Activated T-cell treated with anti-CD3 and anti-CD28 coated beads, Interleukin-2, amount 50 U/mL, for 4 hours (primary cell): ENCODE measurements at places on chromosomes 4 and X. TPM values are rescaled to one million over a fixed set of nuclear protein-coding genes. Genes with fewer than 3 reads are reported as not detected.

The XPNPEP2 gene
- 0.13 TPM for total RNA-seq

The RASGEF1B gene
- 24.5 TPM for total RNA-seq

The USP51 gene
- total RNA-seq: 0.76 TPM

The ARX gene
- total RNA-seq: not detected

The UGT2A1 gene
- not detected for total RNA-seq

The TMEM154 gene
- total RNA-seq: 6.0 TPM

The IL21 gene
- 35.0 TPM for total RNA-seq

The CT47C1 gene
- not detected for total RNA-seq

The FAM9C gene
- total RNA-seq: not detected

The ELF4 gene
- 26.5 TPM for total RNA-seq

The CTAG2 gene
- not detected for total RNA-seq

The PPP4R3C gene
- not detected for total RNA-seq

The SLITRK4 gene
- not detected for total RNA-seq

The MID1 gene
- 0.24 TPM for total RNA-seq

The TMPRSS11D gene
- total RNA-seq: not detected

DNA sequence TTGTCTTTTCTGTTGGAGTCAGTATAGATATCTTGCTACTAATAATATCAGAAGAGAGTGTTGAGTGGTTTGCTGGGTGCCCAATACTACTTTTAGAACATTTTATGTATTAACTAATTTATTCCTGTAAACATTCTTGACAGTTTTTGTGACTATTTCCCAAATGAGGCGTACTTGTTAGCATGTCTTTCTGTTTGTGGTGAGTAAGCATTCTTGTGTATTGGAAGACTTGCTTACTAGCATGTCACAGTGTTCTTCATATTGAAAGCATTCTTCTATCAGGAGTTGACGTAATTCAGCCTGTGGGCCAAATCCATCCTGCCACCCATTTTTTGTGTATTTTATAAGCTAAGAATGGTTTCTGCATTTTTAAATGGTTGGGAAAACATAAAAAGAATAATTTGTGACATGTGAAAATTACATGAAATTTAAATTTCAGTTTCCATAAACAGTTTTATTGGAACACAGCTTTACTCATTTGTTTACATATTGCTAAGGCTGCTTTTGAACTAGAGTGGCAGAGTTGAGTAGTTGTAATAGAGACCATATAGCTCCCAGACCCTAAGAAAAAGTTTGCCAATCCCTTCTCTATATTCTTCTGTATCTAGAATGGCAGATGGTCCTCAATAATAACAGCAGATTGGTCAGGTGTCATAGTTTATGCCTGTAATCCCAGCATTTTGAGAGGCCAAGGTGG lies 20.4 kb downstream of the REPS2 start:
- DNase-seq: no peak

DNA sequence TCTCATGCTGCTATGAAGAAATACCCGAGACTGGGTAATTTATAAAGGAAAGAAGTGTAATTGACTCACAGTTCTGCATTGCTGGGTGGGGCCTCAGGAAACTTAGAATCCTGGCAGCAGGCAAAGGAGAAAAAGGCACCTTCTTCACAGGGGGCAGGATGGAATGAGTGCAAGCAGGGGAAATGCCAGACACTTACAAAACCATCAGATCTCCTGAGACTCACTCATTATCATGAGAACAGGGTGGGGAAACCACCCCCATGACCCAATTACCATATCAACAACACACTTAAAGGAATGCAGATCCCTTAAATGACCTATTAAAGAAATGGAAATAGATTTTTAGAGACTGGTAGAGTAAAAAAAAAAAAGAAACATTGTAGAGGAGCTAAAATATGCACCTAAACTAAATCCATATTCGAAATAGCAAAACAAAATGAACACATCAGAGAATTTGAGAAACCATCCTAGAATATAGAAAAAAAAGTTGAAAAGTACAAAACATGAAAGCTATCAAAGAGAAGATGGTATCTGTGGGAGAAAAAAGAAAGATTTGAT lies 104.3 kb upstream of the UGT8 start:
- no peak for DNase-seq

DNA sequence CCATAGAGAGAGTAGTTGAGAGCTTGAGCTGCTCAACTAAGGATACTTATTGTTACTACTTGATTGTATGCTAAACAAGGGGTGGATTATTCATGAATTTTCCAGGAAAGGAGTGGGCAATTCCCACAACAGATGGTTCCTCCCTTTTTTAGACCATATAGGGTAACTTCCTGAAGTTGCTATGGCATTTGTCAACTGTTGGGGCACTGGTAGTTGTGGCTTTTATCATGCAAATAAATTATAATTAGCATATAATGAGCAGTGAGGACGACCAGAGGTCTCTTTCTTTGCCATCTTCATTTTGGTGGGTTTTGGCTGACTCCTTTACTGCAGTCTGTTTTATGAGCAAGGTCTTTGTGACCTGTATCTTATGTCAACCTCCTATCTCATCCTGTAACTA lies 1403.5 kb upstream of the PABPC4L start:
- DNase-seq: no peak

GRCh38 chr4:76363556-76364290 lies 57.2 kb downstream of the STBD1 start:
- DNase-seq: no peak

- DNase-seq: peak; percentile 50
These were observed at the start of gene ITM2A for GRCh38 chrX:79366873-79367749. TSS of gene ITM2A (minus strand) at chrX:79367334. CDS start at chrX:79367215, 119 bp downstream.

GRCh38 chrX:24902806-24903205 lies 113.0 kb downstream of the ARX start:
- DNase-seq: no peak

GRCh38 chrX:39652336-39652735 lies 445.4 kb downstream of the BCOR start:
- no peak for DNase-seq

DNA sequence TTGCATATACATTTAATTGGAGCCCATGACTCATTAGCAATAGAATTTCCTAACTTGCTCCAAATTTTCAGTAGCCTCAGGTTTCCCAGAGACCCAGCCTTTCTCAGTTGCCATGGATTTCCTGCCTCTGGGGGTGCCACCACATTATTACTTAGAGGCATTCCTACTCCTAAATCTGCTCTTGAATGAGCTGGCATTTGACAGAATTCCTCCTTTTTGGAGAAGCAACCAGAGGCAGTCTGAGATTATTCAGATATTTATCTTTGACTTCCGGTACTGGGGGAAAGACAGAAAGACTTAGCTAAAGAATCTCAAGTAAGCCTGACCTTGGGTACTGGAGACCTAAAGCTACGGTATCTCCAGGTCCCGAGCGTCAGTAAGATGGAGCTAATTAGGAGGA lies 76.3 kb downstream of the DCHS2 start:
- DNase-seq: no peak

DNA sequence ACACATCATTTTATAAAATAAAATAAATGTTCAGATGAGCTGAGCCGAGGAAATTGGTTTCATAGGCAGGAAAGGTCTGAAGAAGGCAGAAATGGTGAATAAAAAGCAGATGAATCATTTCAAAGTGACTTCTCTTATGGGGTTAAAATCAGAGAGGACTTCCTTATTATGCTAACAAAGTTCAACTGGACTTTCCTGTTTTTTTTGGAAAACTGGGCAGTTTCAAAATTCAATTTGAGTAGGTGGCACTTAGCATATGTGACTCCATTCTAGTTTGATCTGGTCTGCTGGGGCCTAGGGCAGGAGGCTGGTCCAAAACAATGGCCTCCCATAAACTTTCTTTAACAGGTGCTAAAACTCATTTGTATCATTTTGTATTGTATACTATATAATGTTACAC lies 1794.9 kb upstream of the TENM3 start:
- DNase-seq: no peak

GRCh38 chr4:93791570-93792195 lies 36.9 kb upstream of the ATOH1 start:
- no peak for DNase-seq

DNA sequence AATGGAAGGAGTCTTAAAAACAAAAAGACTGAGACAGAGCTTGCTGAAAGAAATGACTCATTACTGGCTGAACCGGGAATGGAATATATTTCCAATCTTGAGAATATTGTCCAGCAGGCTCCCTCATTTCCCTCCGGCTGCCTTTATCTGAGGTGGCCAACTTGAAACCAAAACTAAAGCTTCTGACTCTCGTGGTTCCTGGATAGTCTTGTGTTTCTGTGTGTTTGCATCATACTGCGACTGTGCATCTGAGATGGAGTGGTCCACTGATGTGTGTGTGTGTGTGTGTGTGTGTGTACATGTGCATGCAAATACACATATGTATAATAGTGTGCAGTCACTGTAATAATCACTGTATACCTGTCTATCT lies 145.6 kb upstream of the SCML1 start:
- DNase-seq: no peak

DNA sequence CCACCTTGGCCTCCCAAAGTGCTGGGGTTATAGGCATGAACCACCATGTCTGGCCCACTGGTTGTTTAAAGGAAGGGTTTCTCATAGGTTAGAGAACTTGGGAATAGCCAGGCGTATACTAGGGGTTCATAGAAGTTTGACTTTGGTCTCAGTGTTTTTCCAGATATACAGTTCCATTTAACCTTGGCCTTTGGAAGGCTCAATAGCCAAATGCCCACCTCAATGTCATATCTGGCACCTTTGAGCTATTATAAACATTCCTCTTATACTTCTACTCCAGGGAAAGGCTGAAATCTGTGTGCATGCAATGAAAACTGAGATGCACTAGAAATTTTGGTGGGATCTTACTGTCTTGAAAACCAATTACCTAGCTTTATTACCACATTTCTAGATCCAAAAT lies 47.5 kb upstream of the PROM1 start:
- DNase-seq: no peak

- no peak for DNase-seq
These were observed 53.6 kb downstream of the NOP14 start for GRCh38 chr4:2909583-2909982.

DNA sequence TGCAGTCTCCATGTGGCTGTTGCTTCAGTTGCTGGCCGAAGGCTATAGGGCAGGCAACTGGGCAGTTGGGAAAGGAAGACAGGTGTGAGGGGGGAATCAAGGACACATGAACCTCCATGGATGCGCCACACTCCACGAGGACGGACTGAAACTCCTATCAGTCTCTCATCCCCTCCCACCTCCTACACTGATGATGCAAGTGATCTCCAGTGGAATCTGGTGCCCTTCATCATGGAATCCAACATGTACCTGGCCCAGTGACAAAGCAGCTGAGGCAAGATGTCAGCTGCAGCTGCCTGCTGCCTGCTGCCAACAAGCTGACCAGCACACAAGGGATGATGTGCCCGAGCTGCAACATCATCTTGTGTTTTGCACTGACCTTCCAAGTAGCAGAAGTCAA lies 26.0 kb upstream of the MGST2 start:
- DNase-seq: no peak

DNA sequence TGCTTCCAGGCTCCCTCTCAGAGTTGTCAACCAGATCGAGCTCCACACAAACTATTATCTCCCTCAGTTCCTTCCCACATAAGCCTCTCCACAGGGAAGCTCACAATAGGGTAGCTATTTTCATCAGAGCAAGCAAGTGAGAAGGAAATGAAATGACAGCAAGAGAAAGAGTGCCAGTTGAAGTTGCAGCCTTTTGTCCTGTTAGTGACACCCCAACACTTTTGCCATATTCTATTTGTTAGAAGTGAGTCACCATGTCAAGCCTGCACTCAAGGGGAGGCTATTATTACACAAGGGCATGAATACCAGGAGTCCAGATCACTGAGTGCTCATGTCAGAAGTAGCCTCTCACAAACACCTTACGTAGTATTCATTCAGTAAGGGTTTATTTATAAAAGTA lies 266.3 kb upstream of the NOCT start:
- no peak for DNase-seq

DNA sequence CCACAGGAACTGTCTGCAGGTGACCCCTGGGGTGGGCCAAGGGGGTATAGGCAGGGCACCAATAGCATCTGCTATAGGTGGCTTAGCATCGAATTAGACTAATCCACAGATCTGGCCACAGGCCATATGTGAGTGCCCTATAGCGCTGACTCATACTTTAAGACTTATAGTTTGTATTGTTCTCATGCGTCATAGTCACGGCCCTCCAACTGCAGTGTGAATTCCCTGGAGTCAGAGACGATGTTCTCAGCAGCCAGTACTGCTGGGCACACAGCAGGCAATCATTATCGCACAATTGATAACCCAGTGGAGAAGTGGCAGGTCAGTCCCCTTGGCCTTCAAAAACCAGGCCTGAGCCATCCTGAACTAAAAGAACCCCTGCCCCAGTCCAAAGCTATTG lies 58.1 kb downstream of the ADGRG2 start:
- no peak for DNase-seq

DNA sequence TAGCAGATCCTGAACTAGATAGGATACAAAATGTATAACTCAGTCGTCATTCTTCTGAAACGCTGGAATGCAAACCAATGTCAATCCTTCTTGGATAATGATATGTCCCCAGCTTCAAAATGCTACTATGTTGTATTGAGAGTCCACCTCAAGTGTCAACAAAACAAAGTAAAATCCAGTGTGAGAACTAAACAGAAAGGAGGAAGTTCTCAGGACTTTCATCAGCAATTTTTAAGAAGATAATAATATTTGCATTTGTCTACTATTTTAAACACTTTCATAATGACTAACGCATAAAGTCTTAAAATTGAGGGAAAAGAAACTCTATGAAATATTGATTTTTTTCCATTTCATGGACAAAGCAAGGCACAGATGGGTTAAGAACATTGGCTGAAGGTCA lies 36.3 kb downstream of the SOD3 start:
- DNase-seq: no peak

DNA sequence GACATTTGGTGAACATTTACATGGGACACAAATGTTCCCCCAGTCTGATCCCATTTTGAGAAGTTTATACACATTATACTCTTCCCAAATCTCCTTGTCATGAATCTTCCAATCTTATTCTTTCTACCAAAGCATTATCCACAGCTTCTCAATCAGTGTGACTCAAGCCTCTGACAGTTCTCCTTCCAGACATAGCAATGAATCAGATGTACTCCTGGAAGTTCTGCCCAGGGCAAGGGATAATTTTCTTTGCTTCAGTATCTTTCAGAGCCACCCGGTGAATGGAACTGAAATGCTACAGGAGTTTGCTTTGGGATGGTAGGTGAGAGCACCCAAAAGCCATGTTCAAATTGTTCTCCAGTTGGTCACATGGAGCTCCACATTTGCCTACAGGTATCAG lies 145.5 kb downstream of the ANXA5 start:
- no peak for DNase-seq

GRCh38 chr4:87185146-87185870 lies 35.1 kb downstream of the KLHL8 start:
- DNase-seq: no peak

DNA sequence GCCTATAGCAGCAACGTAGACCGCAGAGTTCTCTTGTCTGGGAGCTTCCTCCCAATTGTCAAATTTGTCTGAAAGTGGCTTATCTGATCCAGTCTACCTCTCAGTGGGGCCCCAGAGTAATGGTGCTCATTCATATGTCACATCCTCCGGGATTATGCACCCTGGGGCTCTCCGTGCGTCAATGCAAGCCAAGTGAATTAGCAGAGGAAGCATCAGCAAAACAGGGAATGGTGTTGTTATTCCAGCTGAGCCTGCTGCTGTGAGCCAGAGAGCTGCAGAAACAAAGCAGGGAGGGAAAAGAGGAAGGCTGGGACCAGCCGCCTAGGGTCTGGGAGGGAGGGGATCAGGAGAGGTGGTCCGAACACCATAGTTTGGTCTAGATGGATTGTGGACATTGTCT lies 95.2 kb downstream of the CLNK start:
- DNase-seq: no peak
